Left kidney (tissue), 8 donors: ENCODE measurements at places on chromosomes 11 and 22. TPM values are rescaled to one million over a fixed set of nuclear protein-coding genes. Genes with fewer than 3 reads are reported as not detected.

The VWCE gene
- polyA plus RNA-seq: 4.7 TPM

The CARNS1 gene
- 4.4 TPM for polyA plus RNA-seq

The CRYBB2 gene
- polyA plus RNA-seq: 0.42 TPM

The NFRKB gene
- polyA plus RNA-seq: 56.1 TPM

The NXPE2 gene
- polyA plus RNA-seq: 0.42 TPM

The GALNT18 gene
- 20.8 TPM for polyA plus RNA-seq

The KDM2A gene
- polyA plus RNA-seq: 87.2 TPM

The ESRRA gene
- 20.9 TPM for polyA plus RNA-seq

The OAF gene
- polyA plus RNA-seq: 36.7 TPM

The GP1BB gene
- polyA plus RNA-seq: 2.9 TPM

The KRTAP5-10 gene
- polyA plus RNA-seq: 0.53 TPM

The GGTLC2 gene
- polyA plus RNA-seq: not detected

The MUC5B gene
- polyA plus RNA-seq: 0.12 TPM

The OR5B21 gene
- polyA plus RNA-seq: not detected

The C11orf21 gene
- polyA plus RNA-seq: 0.43 TPM

The OR52H1 gene
- polyA plus RNA-seq: 0.13 TPM

The NAV2 gene
- 40.4 TPM for polyA plus RNA-seq
